ENCODE measurements at places on chromosomes 4 and X.
A peak's percentile ranks its signal among the peaks of the same experiment; 100 is the strongest.

GRCh38 chrX:13448941-13449340 is 120.5 kb upstream of the EGFL6 start:
- no peak for DNase-seq

- DNase-seq, result no peak
Observed at GRCh38 chrX:640641-641040, 10.1 kb downstream of the SHOX start.

DNA sequence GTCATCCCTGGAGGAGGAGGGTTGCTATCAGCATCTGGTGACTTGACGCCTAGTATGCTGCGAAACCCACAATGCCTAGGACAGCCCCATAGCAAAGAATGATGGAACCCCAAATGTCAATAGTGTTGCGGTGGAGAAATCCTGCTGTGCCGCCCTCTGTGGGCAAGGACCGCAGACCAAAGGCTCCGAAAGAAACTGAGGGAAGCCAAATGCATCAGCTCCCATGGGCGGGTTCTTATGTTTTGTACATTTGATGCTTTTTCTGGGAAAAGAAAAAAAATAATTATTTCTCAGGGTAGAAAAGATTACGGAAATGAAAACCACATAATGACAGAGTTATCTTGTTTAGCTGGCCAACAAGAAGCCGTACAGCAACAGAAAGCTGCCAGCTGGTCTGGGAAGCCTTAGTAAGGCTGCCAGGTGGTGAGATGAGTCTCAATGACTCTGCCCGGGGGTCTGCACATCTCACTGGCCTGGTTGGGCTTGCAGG is 95.0 kb upstream of the TBL1X start:
- DNase-seq, result no peak

- DNase-seq, result peak; percentile 3
Observed at GRCh38 chr4:85166318-85166717, 199.8 kb upstream of the WDFY3 start.

- no peak for DNase-seq
Observed at GRCh38 chr4:103026868-103027267, 7.4 kb upstream of the SLC9B1 start.

GRCh38 chr4:8593264-8594096 is 915 bp downstream of the CPZ start:
- DNase-seq, result no peak

- no peak for DNase-seq
Observed at GRCh38 chr4:19774690-19775256, 476.9 kb upstream of the SLIT2 start.

GRCh38 chr4:47672696-47673095 is 165.2 kb downstream of the CORIN start:
- no peak for DNase-seq

GRCh38 chr4:136009258-136009832 is 1522.9 kb downstream of the PCDH18 start:
- no peak for DNase-seq

GRCh38 chr4:103425406-103425805 is 227.3 kb upstream of the CENPE start:
- DNase-seq, result no peak

- DNase-seq, result no peak
Observed at GRCh38 chrX:31545726-31546125, 473.9 kb upstream of the FTHL17 start.

- no peak for DNase-seq
Observed at GRCh38 chr4:35684755-35685154, 559.6 kb downstream of the ARAP2 start.

GRCh38 chr4:52051615-52052474 is 741 bp downstream of the SPATA18 start:
- DNase-seq, result no peak

GRCh38 chrX:107654872-107655761 is 26.8 kb downstream of the PRPS1 start:
- peak; percentile 77 for DNase-seq

- DNase-seq, result no peak
Observed at GRCh38 chr4:78519962-78520361, 31.6 kb upstream of the ANXA3 start.

DNA sequence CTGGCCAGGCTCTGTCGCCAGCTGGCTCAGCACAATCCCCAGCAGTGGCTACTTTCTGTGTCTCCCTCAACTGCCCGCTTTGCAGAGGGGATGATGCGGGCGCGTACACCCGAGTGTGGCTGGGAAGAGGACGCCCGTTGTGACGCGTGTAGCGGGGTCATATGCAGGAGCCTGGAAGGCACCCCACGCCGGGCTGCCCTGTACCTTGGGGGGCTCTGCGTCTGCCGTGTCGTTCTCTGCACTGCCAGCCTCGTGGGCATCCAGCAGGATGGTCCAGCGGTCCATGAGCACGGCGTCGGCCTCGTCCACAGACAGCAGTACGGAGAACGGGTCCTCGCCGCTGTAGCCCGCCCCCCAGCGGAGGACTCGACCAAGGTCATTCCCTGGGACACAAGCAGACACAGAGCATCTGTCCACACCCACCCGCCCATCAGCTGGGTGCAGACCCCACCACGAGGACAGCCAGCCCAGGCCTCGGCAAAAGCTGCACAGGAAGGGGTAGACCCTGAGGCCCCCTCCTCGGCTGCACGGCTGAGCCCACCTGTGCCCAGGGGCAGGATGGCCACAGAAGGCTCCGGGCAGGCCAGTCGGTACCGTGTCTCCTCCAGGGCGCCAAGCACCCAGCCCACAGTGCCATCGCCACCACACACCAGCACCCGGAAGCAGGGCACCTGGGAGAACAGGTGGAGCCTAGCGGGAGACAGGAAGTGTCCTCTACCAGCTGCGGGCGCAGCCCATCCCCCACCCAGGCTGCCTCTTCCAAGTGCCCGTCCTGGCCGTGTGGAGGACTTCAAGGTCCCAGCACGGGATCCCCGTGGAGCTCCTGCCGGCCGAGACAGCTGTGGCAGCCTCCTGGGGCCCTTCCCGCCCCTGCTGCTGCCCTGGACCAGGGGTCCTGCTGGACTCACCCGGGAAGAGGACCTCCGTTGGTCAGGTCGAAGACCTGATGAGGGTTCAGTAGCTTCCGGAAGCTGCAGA is 10.8 kb downstream of the DGKQ start:
- DNase-seq, result no peak

DNA sequence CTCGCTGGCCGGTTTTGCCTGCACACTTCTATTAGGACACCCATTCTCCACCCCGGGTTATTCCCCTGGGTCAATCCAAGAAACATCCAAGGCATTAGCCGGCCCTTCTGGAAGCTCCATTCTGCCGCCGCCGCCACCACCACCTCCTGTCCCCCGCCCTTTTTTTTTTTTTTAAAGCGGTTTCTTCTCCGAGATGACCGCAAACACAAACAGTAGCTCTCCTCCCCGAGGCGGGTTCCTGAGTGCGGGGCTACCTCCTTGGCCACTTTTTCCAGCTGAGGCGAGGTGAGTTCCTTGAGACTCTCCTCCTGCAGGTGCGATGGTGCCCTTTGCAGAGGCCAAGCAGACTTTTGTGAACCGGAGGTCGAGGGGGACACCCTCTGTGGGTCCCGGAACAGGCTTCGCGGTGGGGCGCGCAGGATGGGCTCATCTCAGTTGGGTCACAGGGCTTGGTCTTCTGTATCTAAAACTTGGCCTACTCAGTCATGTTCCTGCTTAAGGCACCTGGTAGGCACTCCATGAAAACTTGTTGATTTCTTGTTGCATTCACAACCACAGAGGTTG is 930 bp downstream of the NWD2 start:
- DNase-seq, result no peak

DNA sequence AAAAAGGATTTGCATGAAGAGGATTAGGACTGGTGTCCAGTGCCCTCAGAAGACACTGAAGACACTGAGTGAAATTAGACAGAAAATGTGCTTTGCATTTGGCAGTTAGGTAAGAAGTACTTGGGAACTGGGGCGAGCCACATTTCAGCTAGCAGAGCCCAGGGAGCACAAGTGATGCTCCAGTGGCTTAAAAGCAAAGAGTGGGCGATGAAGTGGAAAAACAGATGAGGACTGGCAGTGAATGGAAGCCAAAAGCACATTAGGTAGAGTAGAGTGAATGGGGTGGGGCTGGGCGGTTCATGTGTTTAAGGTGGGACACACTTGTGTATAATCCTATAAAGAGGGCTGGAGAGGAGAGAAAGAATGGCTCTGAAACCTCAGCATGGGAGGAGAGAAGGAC is 18.4 kb downstream of the DCLK2 start:
- DNase-seq, result no peak

- no peak for DNase-seq
Observed at GRCh38 chr4:96599752-96600151, 759.9 kb downstream of the PDHA2 start.

DNA sequence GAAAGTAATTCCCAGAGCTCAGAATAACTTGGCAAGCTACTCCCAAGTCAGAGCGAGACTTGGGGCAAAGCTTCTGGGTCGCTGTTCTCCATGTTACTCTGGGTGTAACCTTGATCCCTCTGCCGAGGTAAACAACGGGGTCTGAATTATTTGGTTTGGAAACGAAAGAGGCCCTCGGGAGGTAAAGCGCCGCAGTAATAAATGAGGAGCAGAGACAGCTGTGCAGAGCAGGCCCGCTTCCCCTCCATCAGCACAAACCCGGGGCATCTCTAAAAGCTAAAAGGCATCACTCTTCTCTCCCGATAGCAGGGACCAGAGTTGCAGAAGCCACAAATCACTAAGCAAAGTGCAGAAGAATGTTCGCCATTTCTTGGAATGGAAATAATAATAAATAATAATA is 561.5 kb downstream of the BCOR start:
- no peak for DNase-seq

- DNase-seq, result peak; percentile 58
Observed at GRCh38 chr4:151408630-151409469, at the start of gene FHIP1A. Gene FHIP1A, plus strand, starts transcription at chr4:151409176. Its CDS starts 157,084 bp downstream, at chr4:151566260.

DNA sequence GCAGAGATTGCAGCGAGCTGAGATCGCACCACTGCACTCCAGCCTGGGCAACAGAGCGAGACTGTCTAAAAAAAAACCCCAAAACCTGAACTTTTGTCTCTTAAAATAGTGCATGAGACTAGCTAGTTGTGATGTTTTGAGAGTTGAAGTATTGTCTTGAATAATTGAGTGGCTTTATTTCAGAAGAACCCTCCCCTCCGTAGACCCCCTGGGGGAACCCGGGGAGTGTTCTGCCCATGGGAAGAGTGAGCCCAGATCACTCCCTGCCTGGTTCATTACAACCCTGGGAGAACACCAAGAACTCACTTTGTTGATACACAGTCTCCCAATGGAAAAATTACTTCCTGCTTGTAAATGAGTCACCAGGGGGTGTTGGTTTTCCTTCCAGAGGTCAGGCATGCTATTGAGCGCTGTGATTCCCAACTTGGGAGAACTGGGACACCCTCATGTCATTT is 65.3 kb upstream of the SHISA3 start:
- peak; percentile 11 for DNase-seq

DNA sequence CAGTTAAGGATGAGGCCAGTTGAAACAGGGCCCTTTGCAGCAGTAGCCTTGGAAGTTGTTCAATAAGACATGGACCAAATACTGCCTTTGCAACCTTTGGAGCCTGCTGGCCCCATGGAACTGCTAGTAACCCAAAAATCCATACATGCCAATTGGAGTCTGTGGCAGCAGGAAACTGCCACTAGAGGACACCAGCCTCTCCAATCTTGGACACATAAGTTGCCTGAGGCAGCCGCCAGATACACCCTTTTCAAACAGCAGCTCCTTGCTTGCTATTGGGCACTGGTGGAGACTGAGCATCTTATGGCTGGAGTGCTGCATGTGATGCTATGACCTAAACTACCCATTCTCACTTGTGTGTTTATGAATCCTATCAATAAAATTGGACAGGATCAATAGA is 14.8 kb upstream of the LAP3 start:
- no peak for DNase-seq

DNA sequence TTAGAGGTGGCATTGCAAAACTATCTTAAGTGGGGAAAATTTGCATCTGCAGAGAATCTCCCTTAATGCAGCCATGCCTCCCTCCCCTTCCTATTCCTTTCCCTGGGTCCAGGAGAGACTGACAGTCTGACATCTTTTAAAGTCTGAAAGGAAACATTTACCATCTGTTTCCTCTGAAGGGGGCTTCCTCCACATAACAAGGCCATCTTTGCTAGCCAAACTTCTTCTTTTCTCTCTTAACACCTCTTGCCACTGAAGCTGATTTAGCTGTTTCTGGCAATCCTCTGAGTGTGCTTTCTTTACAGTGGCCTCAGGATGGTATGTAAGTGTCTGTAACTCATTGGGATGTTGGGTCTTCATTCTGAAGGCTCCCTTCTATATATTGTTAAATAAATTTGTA is 34.6 kb upstream of the AADAT start:
- DNase-seq, result no peak

GRCh38 chr4:109434007-109434971 is 674 bp downstream of the SEC24B start:
- peak; percentile 14 for DNase-seq

GRCh38 chr4:185113340-185113739 is 29.7 kb upstream of the SLC25A4 start:
- DNase-seq, result no peak

- no peak for DNase-seq
Observed at GRCh38 chr4:112312610-112313239, 15.6 kb downstream of the ALPK1 start.

GRCh38 chr4:24190761-24191695 is 301.2 kb upstream of the PPARGC1A start:
- DNase-seq, result no peak

GRCh38 chr4:70191647-70192046 is 3.9 kb upstream of the ODAM start:
- DNase-seq, result no peak

DNA sequence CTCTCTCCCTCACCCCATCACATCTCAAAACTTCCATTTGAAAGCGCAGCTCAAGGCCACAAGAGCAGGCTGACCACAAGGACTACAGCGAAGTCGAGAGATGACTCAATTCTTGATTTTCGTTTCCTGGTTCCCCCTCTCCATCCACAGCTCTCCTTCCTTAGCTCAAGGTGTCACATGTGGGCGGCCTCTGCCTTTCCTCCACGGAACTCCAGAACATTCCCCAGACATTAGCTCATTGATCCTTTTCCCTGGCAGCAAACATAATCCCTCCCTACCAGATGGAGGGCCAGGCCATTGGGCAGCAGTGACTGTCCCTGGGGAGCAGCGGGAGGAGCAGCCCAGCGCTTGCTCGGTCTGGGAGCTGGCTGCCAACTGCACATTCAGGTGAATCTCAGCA is 56.3 kb downstream of the CCDC149 start:
- no peak for DNase-seq

GRCh38 chr4:126727461-126727860 is 905.3 kb upstream of the INTU start:
- no peak for DNase-seq

DNA sequence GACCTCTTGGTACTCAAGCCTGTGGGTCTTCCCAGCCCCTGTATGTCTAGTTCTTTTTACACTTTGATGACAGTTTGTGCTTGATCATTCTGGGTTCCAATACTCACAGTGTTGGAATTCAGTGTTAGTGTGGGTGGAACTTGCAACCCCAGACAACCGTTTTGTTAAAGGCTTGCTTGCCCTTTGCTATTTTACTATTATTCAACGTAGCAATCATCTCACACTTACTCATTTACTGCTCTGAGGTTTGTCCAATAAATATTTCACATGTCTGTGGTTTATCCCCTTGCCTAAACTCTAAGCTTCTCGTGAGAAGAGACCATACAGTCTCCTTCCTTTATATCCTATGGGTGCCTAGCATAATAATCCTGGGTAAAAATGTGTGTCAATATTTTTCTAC is 15.3 kb downstream of the CCNG2 start:
- no peak for DNase-seq

All from HS-27A (cell line).